CD4-positive, alpha-beta T cell treated with Interleukin-17A for 4 hours (primary cell): ENCODE measurements at places on chromosomes 1 and 21.
A peak's percentile ranks its signal among the peaks of the same experiment; 100 is the strongest.

- DNase-seq, result no peak
Observed at GRCh38 chr1:1775327-1776226, 2.7 kb downstream of the NADK start.

- no peak for DNase-seq
Observed at GRCh38 chr1:203769505-203770343, 4.7 kb downstream of the LAX1 start.

- no peak for DNase-seq
Observed at GRCh38 chr1:29391362-29391880, 155.1 kb downstream of the PTPRU start.

DNA sequence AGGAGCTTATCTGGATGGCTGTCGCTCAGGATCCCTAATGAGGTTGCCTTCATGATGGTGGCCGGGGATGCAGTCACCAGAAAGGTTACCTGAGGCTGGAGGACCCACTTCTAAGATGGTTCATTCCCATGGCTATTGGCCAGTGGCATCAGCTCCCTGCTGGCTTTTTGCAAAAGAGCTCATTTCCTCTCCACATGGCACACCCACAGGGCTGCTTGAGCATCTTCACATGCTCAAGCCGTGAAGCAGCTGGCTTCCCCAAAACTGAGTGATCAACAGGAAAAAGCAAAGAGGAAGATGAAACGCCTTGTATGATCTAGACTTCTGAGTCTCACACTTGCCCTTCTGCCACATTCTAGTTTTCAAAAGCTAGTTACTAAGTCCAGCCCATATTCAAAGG is 124.6 kb upstream of the CXADR start:
- DNase-seq, result no peak

DNA sequence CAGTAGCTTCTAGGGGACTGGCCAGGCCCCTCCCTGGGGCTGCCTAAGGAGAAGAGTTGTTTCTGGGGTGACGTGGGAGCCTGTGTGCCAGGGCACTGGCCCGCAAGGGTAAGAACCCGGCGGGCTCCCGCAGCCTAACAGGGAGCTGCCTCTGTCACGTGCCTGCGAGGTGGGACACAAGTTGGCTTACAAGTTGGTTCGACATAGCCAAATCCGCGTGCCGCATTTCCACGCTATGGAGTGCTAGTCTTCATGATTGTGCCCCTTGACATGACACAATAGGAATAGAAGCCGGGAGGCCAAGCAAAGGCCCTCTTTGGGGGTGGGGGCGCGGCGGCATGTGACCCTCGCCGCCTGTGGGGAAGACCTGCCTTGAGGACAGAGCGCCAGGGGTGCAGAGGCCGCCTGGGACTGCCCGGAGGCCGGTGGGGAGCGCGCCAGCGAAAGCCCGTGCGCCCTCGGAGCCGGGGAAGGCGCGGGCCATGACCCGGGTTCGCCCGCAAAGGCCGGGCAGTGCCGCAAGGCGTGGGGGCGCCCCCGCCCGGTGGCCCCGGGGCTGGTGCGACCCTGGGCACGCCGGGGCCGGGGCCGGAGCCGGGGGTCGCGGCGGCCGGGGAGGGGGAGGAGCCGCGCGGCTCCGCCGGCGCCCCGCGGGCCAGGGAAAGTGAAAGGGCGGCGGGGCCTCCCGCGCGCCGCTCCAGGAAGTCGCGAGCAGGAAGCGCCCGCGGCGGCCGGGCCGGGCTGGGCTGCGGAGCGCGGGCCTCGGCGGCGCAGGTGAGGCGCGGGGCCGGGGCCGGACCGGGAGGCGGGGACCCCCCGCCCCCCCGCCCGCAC is at the start of gene SLC37A1:
TSS of gene SLC37A1 (plus strand) at position 702 of the 834 bp plus-strand sequence. CDS start 4,603 bp downstream, outside the sequence.
- DNase-seq, result peak; percentile 63

- no peak for DNase-seq
Observed at GRCh38 chr1:152444045-152444444, 30.0 kb upstream of the CRNN start.

- DNase-seq, result no peak
Observed at GRCh38 chr1:92329347-92330129, 30.7 kb downstream of the RPAP2 start.

DNA sequence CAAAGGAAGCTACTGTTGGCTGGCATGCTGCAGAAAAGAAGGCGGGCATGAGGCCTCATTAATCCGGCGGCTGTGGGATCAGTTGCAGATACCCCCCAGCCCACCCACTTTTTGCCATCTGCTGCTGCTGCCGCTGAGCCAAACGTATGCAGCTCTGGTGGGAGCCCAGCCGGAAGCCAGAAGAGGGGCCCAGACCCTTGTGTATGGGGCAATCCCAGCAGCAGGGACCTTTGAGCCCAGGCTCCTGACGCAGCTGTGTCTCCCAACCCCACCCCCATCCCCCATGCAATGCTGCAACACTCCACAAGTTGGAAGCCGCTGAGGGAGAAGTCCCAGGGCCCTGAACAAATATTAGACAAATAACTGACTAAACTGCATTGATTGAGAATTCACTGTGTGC is 106.0 kb downstream of the ELAVL4 start:
- no peak for DNase-seq

DNA sequence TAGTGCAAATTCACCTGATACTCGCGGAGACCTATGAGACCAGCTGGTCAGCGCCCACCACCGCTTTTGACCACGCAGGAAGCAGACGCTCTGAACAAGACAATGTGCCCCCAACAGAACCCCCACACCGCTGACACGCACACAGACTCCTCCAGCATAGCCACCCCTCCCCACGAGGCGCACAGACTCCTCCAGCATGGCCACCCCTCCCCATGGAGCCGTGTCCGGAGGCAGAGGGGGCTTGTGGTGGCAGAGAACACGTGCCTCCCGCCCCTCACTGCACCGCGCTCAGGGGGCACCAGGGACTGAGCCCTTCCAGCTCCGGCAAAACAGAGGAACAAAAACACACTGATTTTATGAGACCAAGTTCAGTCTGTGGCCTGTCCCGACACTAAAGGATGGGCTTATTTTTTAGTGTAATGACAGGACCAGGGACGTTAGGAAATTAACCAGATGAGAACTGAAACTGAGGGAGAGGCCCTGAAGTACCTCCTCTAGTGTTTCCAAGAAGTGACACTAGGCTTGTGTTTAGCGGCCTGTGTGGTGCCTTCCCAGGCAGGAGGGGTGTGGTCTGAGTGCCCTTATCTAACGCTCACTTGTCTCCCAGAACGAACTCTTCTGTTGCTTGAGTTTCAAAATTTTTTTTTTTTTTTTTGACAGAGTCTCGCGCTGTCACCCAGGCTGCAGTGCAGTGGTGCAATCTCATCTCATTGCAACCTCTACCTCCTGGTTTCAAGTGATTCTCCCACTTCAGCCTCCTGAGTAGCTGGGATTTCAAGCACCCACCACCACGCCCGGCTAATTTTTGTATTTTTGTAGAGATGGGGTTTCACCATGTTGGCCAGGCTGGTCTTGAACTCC is 10.0 kb upstream of the AGPAT3 start:
- no peak for DNase-seq
